GM04503 (cell line): ENCODE measurements at places on chromosomes 3 and 15.

- DNase-seq: no peak
These were observed 11.4 kb downstream of the RSRC1 start for GRCh38 chr3:158121295-158121694.

- no peak for DNase-seq
These were observed 82.1 kb downstream of the LRRC28 start for GRCh38 chr15:99333413-99333812.

- no peak for DNase-seq
These were observed 47.3 kb upstream of the IL12A start for GRCh38 chr3:159941038-159942000.

DNA sequence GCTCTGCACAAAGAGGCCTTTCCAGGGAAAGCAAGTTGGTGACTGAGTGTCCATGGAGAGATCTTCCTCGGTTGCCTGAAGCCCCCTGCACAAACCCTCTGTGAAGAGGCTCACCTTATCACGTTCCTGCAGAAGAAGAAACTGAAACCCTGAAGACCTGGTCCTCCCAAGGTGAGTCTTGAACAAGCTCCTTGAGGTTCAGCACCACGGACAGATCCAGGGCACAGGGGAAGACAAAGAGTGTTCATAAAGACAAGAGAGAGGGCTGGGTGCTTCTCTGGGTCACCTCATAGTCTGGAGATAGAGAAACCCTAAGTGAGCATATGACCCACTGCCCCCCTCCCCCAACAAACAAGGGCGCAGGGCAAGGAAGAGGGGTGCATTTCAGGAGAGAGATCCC, 21.7 kb upstream of the TBC1D21 start:
- DNase-seq: no peak

DNA sequence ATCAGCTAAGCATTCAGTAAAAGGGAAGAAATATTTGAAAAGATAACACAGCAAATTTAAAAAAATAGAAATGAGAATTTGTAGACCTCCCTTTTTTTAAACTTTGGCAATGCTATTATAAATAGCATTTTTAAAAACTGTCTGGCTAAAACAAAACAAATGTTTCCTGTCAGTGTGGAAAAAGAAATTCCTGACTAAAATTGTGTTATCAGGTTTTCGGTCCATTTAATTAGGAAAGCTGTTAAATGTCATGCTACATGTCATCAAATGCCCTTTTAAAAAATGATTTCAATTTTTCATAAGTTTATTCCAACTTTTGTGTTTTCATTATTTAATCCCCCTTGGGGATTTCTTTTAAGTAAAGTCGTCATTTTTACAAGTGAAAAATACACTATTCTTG, 29.6 kb downstream of the COL8A1 start:
- no peak for DNase-seq

- DNase-seq: no peak
These were observed 7.2 kb upstream of the CD47 start for GRCh38 chr3:108098003-108098370.

GRCh38 chr3:4574426-4574965, 81.3 kb downstream of the ITPR1 start:
- DNase-seq: no peak

DNA sequence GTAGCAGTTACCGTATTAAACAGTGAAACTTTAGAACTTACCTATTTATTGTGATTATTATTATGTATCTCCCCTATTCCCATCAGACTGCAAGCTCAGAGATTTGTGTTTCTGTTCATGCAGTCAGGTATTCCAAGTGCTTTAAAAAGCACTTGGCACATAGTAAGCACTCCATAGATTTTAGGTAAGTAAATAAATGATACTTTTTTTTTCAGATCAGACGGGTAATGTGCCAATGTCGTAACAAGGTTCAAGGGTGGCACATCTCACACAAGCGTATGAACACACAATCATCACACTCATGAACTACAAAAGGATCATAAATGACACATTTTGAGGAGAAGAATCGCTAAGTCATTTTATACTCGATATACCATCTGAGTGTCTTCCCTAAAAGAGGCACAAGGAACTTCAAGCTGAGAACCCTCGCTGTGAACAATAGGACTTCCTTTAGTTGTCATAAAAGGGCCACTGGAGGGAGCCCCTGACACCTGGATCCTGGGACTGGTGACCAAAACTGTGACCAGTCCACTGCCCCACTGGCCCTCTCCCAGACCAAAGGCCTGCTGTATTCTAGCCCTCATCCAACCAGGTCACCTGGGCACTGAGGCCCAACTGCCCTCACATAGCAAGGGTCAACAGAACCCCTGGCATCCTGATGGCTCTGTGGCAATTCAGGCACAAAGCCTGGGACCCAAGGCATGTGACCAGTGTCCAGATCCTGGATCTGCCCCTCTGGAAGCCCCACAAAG, 32.1 kb downstream of the KIF9 start:
- peak; percentile 3 for DNase-seq

DNA sequence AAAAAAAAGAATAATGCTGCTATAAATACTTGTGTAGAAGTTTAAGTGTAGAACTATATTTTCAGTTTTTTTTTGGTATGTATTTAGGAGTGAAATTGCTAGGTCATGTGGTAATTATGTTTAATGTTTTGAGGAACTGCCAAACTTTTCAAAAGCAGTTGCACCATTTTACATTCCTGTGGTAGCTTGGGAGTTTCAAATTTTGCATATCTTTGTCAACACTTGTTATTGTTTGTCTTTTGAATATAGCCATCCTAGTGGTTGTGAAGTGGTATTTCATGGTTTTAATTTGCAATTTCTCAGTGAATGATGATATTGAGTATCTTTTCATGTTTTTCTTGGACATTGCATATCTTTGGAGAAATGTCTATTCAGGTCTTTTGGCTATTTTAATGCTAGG, 30.4 kb downstream of the SKIL start:
- DNase-seq: peak; percentile 48

GRCh38 chr3:129892486-129892856, 1.0 kb downstream of the TMCC1 start:
- DNase-seq: no peak

DNA sequence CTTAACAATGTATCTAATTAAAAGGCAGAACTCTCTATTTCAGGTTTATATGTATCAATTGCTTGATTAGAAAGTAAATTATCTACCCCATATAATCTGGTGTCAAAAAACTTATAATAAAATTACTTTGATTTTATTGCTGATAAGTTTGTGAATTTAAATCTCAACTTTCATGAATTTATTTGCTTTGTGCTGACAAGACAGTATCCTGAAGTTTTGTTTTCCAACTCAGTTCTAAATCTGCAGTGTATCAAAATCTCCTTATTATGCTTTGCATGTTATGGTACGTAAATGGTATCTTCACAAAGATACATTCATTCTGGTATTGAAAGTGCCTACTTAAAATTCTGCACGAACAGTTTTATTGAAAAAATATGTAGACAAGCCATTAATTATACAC, 78.5 kb upstream of the ZNF717 start:
- no peak for DNase-seq

GRCh38 chr3:23840521-23840920, 34.8 kb downstream of the UBE2E1 start:
- DNase-seq: no peak

DNA sequence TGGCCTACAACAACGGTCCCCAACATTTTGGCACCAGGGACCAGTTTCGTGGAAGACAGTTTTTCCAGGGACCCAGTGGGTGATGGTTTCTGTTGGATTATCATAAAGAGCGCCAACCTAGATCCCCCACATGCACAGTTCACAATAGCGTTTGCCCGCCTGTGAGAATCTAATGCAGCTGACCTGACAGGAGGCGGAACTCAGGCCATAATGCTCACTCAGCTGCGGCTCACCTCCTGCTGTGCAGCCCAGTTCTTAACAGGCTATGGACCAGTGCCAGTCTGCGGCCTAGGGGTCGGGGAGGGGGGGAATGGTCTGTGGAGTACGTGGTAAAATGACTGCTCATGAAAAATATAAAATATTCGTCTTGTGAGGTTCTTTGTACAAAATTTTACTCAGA, 518.5 kb upstream of the CADM2 start:
- no peak for DNase-seq

DNA sequence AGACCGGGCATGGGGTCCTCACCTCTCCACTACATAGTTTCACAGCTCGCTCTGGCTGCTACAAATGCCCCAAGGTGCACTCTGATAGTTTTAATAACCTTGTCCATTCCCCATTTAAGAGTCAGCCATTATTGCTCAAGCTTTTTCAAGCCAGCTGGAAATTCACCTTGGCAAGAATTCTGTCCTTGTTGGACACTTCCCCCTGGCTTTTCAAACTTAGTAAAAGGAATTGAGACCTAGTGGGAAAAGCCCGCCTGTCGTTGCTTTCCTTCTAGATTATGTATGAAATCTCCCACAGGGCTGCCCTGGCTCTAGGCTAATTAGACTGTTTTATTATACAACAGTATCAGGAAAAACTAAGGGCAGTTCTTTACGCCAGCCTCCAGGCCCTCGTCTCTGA, 293.7 kb upstream of the GADL1 start:
- DNase-seq: no peak

GRCh38 chr15:96222981-96223380, 107.5 kb upstream of the NR2F2 start:
- DNase-seq: no peak

- DNase-seq: no peak
These were observed 6.8 kb downstream of the SPINT1 start for GRCh38 chr15:40850576-40851112.

- DNase-seq: no peak
These were observed at the start of gene FES for GRCh38 chr15:90883976-90884718. Gene FES, plus strand, starts transcription at chr15:90884504. Its CDS starts 542 bp downstream, at chr15:90885046.

DNA sequence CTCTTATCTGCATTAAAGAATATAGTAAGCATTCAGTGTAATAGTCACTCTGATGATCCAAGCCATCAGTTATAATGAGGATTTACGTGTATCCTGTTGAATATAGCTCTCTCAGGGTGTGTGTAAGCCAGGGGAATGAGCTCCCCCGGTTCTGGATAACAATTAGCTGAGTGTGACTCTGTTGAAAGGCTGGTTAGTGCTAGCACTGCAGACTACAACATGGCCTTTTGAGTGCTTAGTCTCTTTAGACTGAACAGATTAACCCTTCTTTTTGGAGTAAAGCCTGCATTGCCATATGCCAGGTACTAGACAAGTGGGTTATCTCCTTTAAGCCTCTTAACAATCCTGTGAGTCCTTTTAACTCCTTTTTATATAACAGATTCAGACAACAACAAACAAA, 119.5 kb downstream of the TMEM108 start:
- no peak for DNase-seq
